ENCODE measurements at places on chromosomes 12 and 14.
A peak's percentile ranks its signal among the peaks of the same experiment; 100 is the strongest.

DNA sequence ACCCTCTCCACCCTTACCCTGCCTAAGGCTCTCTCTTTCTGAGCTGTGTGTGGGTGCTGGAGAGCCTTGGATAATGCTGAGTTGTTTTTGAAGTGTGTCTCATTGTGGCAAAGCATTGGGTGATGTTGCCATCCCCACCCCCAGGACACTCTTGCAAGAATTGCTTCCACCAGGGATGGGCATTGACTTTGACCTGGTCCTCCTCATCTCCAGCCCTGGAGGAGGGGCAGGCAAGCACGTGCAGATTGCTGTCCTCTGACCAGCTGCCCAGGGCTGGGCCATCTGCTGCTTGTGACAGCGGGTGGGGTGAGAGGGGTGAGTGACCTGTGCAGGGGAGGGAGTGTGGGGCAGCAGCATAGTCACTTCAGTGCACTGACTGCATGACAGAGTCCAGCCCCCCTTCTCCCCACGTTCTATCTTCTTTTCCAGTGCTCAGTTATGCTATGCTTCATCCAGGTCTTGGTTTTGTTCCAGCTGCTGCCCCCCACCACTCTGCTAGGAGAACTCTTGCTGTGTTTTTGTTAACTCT lies 26.2 kb downstream of the SUSD6 start:
- no peak for DNase-seq

DNA sequence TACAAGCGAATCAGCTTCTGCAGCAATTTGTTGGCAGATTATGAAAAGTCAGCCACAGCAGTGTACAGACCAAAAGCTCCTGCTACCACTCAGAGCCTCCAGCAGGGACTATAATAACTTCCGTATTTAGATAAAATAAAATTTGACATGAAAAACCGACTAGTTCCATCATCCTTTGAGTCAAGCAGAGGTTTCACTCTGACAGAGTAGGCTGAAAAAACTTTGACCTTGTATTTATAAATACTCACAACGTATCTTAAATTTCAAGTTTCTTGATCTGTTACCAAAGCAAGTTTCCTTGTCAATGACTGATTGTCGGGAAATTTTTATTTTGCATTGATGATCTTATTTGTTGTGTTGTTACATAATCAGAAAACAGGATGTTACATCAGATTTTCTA lies 283.4 kb downstream of the DAD1 start:
- no peak for DNase-seq

GRCh38 chr14:36069535-36069900 lies 107.0 kb downstream of the PTCSC3 start:
- DNase-seq, result no peak

GRCh38 chr12:50597200-50598195 lies 92.7 kb downstream of the DIP2B start:
- peak; percentile 33 for DNase-seq

DNA sequence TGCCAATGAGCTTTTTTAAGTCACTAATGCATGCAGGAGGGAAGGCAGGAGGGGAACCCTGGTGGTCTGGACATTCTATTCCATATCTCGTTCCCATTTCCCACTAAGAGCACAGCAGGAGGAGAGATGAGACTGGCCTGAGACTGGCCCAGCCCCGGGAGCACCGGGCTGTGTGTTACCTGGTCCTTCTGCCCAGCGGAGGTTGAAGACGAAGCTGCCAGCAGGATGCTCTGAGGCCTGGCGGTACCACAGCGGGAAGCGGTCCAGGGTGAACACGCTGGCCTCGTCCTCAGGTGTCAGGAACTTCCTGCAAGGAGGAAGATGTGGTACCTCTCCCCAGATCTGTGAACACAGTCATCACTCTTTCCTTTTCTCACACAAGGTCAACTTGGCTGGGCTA lies 23.9 kb downstream of the LRTM2 start:
- DNase-seq, result no peak

- DNase-seq, result no peak
Observed at GRCh38 chr12:52614381-52615207, 3.8 kb downstream of the KRT73 start.

- no peak for DNase-seq
Observed at GRCh38 chr12:55757701-55758100, 14.8 kb downstream of the GDF11 start.

DNA sequence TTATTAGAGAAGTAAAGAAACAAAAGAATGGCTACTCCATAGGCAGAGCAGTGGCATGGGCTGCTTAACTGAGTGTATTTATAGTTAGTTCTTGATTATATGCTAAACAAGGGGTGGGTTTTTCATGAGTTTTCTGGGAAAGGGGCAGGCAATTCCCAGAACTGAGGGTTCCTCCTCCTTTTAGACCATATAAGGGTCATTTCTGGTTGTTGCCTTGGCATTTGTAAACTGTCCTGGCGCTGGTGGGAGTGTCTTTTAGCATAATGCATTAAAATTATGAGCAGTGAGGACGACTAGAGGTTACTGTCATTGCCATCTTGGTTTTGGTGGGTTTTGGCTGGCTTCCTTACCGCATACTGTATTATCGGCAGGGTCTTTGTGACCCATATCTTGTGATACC lies 40.1 kb downstream of the CCDC60 start:
- DNase-seq, result no peak

GRCh38 chr14:81771651-81772275 lies 238.1 kb upstream of the SEL1L start:
- DNase-seq, result no peak

- DNase-seq, result no peak
Observed at GRCh38 chr14:68968721-68969120, 10.4 kb downstream of the ACTN1 start.

GRCh38 chr14:61380984-61381383 lies 59.6 kb downstream of the PRKCH start:
- no peak for DNase-seq

GRCh38 chr14:46887144-46887543 lies 235.6 kb upstream of the RPL10L start:
- DNase-seq, result no peak

- peak; percentile 20 for DNase-seq
Observed at GRCh38 chr12:108950991-108951739, 69.7 kb downstream of the SVOP start.

GRCh38 chr14:68292441-68293215 lies 473.0 kb downstream of the RAD51B start:
- no peak for DNase-seq

DNA sequence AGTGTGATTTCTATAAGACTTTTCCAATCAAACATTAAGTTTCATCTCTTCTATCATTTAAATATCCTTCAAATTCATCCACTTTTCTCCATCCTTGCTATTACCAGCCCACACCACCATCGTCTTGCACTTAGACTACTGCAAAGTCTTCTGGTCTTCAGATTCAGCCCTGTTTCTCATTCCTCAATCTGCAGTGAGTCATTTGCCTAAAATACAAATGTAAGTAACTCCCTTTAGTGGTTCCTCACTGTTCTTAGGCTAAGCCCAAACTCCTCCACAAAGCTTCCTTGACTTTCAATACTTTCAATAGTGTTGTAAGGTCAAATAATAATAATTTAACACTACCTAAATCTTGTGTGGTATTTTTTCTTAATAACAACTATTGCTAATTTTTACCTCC lies 83.3 kb downstream of the PLEKHG7 start:
- DNase-seq, result no peak
